ENCODE measurements at places on chromosomes 6 and 20.

GRCh38 chr20:23212464-23212995 is 126.4 kb upstream of the CD93 start:
- no peak for DNase-seq

DNA sequence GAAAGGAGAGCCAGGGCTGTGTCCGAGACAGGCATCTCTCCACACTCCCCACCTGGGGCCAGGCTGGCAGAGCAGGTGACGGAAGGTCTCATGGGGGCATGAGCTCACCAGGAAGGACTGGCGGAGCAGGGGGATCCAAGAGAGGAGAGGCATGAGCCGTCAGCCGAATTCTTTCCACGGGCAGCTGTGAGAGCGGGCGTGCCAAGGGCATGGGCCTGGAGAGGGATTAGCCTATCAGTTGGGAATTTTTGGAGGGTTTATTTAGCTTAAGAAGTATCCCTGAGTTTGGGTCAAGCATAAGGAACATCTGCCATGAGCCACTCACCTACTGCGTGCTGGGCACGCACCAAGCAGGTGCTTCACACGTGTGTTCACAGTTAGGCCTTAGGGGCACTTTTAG is 60.2 kb upstream of the ZNFX1 start:
- DNase-seq: no peak

GRCh38 chr6:168623736-168624135 is 182.8 kb downstream of the SMOC2 start:
- no peak for DNase-seq

- DNase-seq: no peak
Observed at GRCh38 chr6:129645106-129645829, 64.7 kb downstream of the ARHGAP18 start.

GRCh38 chr20:8435285-8436035 is 303.4 kb downstream of the PLCB1 start:
- DNase-seq: no peak

GRCh38 chr20:19947611-19948264 is 69.4 kb upstream of the NAA20 start:
- no peak for DNase-seq

- DNase-seq: peak; percentile 59
Observed at GRCh38 chr6:37521674-37522073, 22.0 kb upstream of the CCDC167 start.

DNA sequence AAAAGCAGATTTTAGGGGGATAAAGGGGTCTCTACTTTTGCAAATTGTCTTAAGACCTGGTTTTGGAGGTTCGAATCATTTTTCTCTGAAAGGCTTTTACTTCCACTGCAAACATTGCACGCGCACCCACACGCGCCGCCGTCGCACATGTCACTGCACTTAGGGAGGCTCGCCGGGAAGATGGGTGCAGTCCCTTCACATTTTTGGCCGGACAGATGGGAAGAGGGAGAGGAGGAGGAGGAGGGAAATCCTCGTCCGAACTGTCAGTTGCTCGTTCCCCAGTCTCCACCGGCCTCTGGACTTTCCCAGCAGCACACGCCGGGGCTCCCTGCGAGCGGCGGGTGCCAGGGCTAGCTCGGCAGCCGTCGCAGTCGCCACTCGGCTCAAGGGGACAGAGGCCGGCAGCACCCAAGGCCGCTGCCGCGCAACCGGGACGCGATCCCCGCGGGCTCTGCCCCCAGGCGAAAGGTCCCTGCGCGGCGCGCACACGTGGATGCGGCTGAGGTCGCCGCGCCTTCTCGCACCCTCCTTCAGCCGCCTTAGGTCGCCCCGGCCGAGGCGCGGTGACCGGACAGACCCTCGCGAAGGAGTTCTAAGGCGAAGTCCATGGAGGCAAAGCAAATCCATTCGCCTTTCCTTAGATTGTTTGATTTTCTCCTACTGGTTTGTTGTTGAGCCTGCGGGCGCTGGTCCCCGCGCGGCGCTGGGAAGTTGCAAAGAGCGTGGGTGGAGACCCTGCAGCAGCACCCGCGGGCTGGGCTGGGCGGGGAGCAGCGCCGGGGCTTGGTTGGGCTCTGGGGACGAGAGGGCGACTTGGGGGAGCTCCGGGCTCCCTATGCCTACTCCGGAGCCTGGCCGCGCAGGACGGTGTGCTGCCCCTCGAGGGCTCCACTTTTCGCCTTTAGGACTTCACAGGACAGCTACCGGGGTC is 1.2 kb downstream of the MYB start:
- DNase-seq: peak; percentile 71

GRCh38 chr20:14341801-14342200 is 4.4 kb upstream of the FLRT3 start:
- DNase-seq: no peak

GRCh38 chr20:38152175-38152620 is 12.9 kb downstream of the TGM2 start:
- DNase-seq: no peak

DNA sequence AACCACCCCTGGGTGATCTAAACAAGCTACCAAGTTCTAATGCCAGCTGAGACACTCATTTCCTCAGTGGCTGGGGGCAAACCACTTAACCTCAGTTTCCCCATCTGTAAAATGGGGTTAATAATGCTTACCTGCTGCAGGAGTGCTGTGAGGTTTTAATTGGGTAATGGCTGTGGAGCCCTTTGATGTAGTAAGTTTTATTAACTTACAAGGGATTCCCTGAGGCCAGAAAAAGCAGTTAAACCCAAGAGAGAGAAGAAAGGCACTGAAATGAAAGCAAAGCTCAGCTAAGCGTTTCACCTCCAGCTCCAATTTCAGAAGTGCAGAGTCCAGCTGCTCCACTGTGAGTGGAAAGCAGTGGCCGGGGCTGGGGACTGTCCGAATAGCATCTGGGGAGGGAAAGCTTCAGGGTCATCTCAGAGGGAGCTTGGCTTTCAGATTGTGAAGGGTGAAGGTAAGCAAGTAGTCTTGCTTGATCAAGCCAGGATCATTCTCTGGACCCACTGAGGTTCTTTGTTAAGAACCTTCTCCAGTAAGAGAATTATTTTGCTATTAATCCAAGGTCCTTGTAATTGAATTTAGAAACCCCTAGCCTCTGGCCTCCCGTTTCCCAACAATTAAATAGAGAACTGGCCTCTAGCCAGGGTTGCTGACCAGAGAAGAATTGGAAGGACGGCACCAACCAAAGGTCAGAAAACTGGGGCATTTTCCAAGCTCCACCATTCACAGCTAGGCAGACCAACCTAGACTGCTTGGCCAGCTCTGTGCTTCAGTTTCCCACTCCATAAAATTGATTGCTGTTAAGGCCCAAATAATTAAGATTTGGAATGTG is 20.9 kb upstream of the TCP11 start:
- DNase-seq: no peak

GRCh38 chr6:166655251-166655650 is 28.2 kb upstream of the RPS6KA2 start:
- no peak for DNase-seq

DNA sequence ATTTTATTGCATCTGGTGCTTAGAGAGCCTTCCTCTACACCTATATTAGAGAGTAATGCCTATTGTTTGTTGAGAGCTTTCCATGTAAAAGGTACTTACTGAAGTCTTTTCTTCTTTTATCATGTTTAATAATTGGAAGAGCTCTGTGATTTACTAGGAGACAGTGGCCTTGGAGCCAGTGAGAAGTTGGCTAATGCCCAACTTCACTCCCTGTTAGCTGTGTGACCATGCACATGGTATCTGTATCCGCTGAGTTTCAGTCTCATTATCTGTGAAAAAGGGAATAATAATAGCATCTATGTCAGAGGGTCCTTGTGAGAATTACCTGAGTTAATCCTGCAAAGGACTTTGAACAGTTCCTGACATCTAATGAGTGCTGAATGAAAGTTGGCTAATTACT is 105.0 kb downstream of the CD109 start:
- DNase-seq: no peak

GRCh38 chr6:71544906-71545305 is 256.3 kb downstream of the OGFRL1 start:
- DNase-seq: no peak

GRCh38 chr6:110875548-110876169 is 1.1 kb downstream of the AMD1 start:
- DNase-seq: peak; percentile 73

DNA sequence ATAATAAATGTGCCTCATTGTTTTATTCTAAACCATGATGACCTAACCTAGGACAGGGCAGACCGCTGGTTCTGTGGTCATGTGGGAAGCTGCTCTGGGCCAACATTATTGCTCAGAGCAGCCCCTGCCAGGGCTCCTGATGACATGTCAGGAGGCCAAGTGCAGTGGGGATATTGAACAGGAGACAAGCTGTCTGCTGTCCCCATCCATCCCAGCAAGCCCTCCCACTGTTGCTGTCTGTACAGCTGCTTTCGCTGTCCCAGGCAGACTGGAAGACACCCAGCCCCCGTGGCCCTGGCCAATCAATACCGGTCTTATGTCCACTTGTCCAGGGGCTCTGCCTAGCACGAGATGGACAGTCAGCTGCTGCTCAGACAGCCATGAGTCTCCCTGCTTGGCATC is 43.2 kb upstream of the FNDC1 start:
- no peak for DNase-seq

DNA sequence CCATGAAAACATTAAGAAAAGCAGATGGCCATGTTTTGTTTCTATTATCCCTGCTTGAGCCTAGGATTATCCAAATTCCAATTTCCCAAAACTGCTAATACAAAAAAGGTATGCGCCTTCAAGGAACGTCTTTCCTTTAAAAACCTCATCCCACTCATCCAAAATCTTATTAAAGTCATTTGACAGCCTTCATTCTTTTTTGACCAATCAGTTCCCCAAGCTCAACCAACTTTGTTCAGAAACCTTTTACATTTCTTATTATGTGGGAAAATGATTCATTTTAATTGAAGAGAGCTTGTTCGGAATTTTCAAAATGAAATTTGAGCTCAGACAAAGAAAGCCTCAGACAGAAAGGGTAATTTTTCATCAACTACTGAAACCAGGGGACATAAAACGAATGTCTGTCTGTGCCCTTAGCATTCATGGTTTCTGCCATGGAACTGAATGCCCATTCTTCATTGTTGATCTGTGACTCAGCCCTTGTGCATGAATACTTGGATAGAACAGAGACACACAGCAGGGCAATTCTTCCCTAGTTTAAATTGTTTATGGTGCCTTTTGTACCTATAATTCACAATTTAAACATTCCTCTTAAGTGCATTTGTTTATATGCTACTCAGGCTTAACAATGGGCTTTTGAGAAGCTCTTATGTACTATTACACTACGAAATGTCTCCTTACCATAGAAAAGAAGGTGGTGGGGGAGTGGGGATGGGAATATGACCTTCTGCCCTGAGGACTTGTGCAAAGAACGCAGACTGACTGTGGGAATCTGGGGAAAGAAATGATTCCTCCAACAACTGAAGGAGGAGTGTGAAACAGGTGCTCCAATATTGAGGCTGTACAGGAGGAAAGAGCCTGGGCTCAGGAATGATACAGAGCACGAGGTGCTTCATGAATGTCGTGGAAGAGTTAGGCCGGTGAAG is 49.8 kb upstream of the ERVFRD-1 start:
- DNase-seq: no peak

DNA sequence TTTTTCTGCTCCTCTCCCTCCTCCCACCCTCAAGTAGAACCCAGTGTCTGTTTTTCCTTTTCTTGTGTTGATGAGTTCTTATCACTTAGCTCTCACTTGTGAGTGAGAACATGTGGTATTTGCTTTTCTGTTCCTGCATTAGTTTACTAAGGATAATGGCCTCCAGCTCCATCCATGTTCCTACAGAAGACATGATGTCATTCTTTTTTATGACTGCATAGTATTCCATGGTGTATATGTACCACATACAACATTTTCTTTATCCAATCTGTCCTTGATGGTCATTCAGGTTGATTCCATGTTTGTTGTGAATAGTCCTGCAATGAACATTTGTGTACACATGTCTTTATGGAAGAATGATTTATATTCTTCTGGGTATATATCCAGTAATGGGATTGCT is 81.0 kb downstream of the TOX2 start:
- DNase-seq: no peak

GRCh38 chr20:53829724-53830521 is 236.3 kb upstream of the ZNF217 start:
- DNase-seq: peak; percentile 39

DNA sequence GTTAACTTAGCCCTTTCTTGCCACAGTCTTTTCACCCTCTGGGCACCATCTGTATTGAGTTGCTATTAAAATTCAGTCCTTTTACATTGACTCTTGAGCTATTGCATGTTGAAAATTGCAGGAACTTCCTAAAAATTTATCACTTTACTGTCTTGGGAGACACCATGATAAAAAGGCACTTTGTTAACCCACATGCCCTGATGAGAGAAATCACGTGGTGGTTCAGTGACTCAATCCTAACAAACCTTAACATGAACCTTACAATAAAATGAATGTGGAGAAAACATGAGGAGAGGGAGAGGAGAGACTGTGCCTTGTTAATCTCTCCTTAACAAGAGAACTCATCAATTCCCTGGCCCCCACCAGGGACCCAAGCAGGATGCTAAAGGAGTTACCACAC is 30.8 kb downstream of the GSTA4 start:
- DNase-seq: no peak

DNA sequence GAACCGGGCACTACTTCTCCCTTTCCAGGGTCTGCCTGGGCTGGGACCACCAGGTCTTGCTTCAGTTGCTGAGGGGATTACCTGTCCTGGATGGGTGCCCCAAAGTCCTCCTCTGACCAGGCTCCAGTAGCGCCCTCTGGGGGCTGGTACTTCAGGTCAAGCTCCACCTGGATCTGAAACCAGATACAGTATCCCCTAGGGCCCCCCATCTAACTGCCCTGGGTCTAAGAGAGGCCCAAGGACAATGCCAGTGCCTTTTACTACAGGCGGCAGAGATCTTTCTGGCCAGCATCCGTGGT is 11.2 kb upstream of the SPAG4 start:
- DNase-seq: peak; percentile 44

DNA sequence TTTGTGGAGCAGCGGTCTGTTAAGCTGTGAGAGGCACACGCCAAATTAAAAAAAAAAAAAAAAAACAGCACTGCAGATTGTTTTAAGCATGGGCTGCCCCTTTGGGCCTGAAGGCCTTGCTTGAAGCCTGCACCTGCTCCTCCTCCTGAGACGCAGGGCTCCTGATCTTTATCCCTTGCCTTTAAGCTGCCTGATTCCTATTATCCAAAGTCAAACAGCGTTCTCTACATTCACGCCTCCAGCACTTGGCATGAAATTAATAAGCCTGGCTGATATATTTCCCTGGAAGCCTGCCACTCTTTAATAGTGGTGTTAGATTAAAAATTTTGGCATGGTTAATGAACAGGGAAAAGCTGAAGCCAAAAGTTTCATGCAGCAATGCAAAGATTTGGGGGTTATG is 163.9 kb downstream of the FAXC start:
- DNase-seq: no peak

- no peak for DNase-seq
Observed at GRCh38 chr20:48390981-48391380, 436.8 kb downstream of the PREX1 start.

All from activated CD8-positive, alpha-beta T cell treated with anti-CD3 and anti-CD28 coated beads for 36 hours (primary cell).